ENCODE measurements at places on chromosomes 3 and 15.

- DNase-seq, result no peak
- H3K27ac ChIP-seq, result no peak overlapping the region
- no peaks in the 10 kb centered on the region for H3K27me3 ChIP-seq
- peaks cover 6% of the 10 kb centered on the region for H3K4me1 ChIP-seq
- peaks cover 37% of the 10 kb centered on the region for H3K36me3 ChIP-seq
Measured at GRCh38 chr15:89155656-89156055, 65.7 kb downstream of the RLBP1 start.

- DNase-seq, result no peak
- H3K27ac ChIP-seq, result no peak overlapping the region
- H3K4me3 ChIP-seq, result no peak overlapping the region
Measured at GRCh38 chr15:70569091-70569713, 194.2 kb downstream of the UACA start.

- H3K4me1 ChIP-seq, result no peaks in the 10 kb centered on the region
Measured at GRCh38 chr3:98994128-98994762, 92.8 kb upstream of the DCBLD2 start.

GRCh38 chr3:138477801-138478200, 43.4 kb downstream of the ESYT3 start:
- no peaks in the 10 kb centered on the region for H3K36me3 ChIP-seq
- no peak overlapping the region for H3K27ac ChIP-seq
- H3K4me1 ChIP-seq, result no peaks in the 10 kb centered on the region

DNA sequence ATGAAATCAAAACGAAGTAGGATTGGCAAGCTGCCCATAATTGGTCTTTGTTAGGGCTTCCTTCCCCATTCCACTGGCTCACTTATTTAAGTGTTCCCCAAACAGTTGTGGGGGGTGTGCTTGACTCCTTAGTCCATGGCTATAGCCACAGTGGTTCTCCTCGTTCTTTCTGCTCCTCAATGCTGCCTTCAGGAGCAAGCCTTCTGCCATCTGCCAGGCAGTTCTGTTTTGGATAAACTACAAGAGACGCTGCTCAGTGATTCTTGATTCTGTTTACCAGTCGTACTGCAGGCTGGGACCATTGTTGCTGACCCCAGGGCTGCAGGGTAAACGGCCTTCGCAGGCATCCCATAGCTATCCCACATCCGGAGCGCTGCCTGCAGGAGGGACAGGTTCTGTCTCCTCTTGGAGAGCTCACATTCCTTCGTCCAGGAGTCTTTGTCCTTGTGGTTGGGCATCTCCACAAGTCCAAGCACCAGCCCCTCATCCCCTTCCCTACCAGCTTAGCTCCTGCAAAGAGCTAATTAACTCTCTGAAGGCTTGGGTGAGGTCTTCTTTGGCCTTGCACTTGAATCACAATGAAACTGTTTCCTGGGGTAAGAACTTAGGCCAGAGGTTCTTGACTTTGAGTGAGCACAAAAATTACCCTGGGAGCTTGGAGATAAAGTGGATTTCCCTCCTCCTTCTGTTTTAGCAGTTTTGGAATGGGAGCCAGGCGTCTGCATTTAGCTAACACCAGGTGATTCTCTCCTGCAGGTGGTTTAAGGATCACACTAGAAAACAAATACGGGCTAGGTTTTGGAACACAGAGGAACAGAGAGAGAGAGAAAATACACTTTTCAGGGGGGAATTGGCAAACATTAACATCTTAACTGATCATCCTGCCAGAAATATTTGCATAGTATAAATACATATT, 114.9 kb downstream of the SV2B start:
- no peak overlapping the region for H3K27ac ChIP-seq
- H3K4me1 ChIP-seq, result no peaks in the 10 kb centered on the region
- no peaks in the 10 kb centered on the region for H3K36me3 ChIP-seq
- H3K27me3 ChIP-seq, result peaks cover 45% of the 10 kb centered on the region
- no peak overlapping the region for H3K4me3 ChIP-seq
- DNase-seq, result no peak

DNA sequence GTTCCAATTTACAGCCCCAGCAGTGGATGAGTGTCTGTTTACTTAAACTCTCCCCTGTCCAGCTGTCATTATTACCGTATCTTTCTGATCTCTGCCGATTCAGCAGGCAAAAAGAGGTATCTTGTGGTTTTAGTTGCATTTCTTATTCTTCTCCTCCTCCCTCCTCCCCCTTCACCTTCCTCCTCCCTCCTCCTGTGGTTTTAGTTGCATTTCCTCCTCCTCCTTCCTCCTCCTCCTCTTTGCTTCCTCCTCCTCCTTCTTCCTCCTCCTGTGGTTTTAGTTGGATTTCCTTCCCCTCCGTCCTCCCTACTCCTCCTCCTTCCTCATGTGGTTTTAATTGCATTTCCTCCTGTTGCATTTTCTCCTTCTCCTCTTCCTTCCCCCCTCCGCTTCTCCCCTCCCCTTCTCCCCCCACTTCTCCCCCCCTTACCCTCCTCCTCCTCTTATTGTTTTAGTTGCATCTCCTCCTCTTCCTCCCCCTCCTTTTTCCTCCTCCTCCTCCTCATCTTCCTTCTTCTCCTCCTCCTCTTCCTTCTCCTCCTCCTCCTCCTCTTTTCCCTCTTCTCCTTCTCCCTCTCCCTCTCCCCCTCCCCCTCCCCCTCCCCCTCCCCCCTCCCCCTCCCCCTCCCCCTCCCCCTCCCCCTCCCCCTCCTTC, 25.3 kb upstream of the VPS33B start:
- peaks cover 25% of the 10 kb centered on the region for H3K4me1 ChIP-seq
- H3K36me3 ChIP-seq, result no peaks in the 10 kb centered on the region
- DNase-seq, result no peak

- H3K27ac ChIP-seq, result no peak overlapping the region
- H3K4me1 ChIP-seq, result peaks cover 39% of the 10 kb centered on the region
- H3K27me3 ChIP-seq, result no peaks in the 10 kb centered on the region
- no peak overlapping the region for H3K4me3 ChIP-seq
- H3K36me3 ChIP-seq, result peaks cover 35% of the 10 kb centered on the region
- DNase-seq, result no peak
Measured at GRCh38 chr3:47054412-47054811, 74.9 kb downstream of the NBEAL2 start.

- no peak overlapping the region for H3K27ac ChIP-seq
- H3K4me3 ChIP-seq, result no peak overlapping the region
- no peaks in the 10 kb centered on the region for H3K27me3 ChIP-seq
- no peaks in the 10 kb centered on the region for H3K36me3 ChIP-seq
Measured at GRCh38 chr3:189975391-189975990, 145.2 kb downstream of the P3H2 start.

DNA sequence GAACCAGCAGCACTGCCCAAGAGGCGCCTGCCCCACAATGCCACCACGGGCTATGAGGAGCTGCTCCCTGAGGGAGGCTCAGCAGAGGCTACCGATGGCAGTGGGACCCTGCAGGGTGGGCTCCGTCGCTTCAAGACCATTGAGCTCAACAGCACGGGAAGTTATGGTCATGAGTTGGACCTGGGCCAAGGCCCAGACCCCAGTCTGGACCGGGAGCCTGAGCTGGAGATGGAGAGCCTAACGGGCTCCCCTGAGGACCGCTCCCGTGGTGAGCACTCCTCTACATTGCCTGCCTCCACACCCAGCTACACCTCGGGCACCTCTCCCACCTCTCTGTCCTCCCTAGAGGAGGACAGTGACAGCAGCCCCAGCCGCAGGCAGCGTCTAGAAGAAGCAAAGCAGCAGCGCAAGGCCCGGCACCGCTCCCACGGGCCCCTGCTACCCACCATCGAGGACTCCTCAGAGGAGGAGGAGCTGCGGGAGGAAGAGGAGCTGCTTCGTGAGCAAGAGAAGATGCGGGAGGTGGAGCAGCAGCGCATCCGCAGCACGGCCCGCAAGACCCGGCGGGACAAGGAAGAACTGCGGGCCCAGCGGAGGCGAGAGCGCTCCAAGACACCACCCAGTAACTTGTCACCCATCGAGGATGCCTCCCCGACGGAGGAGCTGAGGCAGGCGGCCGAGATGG, 21.8 kb upstream of the APEH start:
- no peak for DNase-seq
- H3K4me1 ChIP-seq, result peaks cover 4% of the 10 kb centered on the region
- H3K27ac ChIP-seq, result no peak overlapping the region
- no peak overlapping the region for H3K4me3 ChIP-seq
- no peaks in the 10 kb centered on the region for H3K36me3 ChIP-seq

GRCh38 chr3:104909198-104909597, 457.5 kb upstream of the ALCAM start:
- H3K27me3 ChIP-seq, result no peaks in the 10 kb centered on the region
- no peak for DNase-seq
- H3K36me3 ChIP-seq, result no peaks in the 10 kb centered on the region
- no peak overlapping the region for H3K4me3 ChIP-seq
- H3K27ac ChIP-seq, result no peak overlapping the region
- H3K4me1 ChIP-seq, result no peaks in the 10 kb centered on the region

- H3K36me3 ChIP-seq, result no peaks in the 10 kb centered on the region
- no peak overlapping the region for H3K27ac ChIP-seq
- H3K27me3 ChIP-seq, result no peaks in the 10 kb centered on the region
- no peaks in the 10 kb centered on the region for H3K4me1 ChIP-seq
- DNase-seq, result no peak
Measured at GRCh38 chr3:164450276-164450905, 627.9 kb downstream of the SI start.

- no peak for DNase-seq
- no peaks in the 10 kb centered on the region for H3K27me3 ChIP-seq
- H3K36me3 ChIP-seq, result no peaks in the 10 kb centered on the region
Measured at GRCh38 chr15:47983533-47983932, 137.3 kb upstream of the SLC24A5 start.

DNA sequence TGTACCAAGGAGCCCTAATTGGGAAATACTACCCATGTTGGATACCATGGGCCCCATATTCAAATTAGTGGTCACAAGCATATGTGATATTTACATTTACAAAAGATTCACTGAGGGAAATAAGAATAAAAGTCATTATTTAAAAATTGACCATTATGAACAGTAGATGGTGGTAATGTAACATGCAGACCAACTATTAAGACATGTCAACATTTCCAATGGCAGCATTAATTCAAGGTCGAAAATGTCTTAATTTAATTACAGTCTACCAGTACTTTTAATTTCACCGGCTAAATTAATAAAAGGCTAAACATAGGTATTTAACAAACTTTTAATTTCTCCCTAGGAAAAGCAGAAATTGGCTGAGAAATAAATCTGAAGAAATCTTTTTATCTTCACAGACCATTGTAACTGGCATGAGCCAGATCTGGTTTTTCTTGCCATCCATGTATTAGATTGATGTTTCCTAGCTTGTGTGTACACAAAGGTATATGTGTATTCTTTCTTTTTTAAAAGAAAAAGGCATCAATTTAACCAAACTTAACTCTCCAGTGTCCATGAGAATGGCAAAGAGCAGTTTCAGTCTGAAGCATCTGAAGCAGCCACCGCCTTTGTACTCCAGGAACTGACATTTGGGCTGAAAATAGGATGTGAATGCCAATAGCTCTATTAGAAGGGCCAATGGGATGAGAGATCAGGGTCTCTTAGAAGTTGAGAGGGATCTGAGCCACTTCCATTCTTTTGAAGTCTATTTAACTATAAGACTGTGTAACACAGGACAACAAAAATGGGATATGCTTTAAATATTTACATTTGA, 26.6 kb downstream of the NEK11 start:
- no peak for DNase-seq
- H3K4me3 ChIP-seq, result no peak overlapping the region
- H3K4me1 ChIP-seq, result peaks cover 9% of the 10 kb centered on the region

DNA sequence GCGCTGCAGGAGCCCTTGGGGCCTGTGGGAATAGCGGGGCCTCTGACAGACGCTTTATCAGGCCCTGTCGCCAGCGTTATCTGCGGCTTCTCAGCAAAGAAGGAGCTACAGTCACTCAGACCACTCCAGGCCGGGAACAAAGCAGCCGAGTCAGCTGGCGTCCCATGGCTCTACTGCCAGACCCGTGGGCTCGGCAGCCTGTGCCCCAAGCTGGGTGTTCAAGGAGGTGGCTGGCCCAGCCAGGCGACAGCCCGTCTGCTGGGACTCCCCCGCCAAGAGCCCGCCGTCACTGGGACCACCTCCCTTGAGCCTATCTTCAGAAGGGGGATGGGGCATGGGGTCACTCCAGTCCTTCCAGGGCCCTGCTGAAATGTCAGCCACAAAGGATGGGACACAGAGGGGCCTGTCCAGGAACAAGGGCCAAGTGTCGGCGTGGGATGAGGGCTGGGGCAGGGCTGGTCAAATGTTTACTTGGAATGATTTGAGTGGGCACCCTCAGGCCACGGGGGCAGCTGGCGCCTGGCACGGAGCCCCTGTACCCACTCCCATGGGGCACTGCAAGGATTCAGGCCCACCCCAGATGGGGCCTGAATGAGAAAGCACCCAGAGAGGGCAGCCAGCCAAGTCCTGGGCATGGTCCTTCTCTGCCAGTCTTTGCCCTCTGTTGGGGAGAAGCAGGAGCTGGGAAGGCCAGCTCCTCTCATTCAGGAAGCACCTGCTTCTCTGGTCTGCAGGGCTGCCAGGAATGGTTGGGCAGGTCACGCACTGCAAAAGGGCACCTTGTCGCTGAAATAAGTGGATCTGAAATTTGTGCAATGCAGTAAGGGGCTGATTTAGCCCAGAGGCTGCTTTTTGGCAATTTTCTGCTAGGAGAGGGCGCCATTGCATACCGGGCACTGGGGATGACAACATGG, 148.3 kb downstream of the SMAD6 start:
- DNase-seq, result no peak
- H3K27me3 ChIP-seq, result peaks cover 64% of the 10 kb centered on the region
- no peak overlapping the region for H3K4me3 ChIP-seq

- peaks cover 1% of the 10 kb centered on the region for H3K4me1 ChIP-seq
- no peak overlapping the region for H3K27ac ChIP-seq
- no peaks in the 10 kb centered on the region for H3K36me3 ChIP-seq
Measured at GRCh38 chr3:150216041-150216811, 191.9 kb upstream of the TSC22D2 start.

DNA sequence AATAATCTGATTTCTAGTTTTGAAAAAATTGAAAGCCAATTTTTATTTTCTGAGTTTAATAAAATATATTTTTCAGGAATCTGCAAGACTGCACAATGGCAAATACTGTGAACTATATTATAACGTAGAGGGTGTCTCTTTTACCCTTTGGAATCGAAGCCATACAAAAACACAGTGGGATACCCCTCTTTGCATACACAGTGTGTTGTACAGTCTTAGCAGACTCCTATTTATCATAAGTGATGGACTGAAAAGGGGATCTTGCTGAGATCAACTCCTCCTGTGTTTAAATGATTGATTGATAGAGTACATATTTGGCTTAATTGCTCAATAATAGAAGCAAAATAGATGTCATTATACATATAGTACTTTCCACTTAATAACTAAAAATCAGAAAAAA, 981.2 kb downstream of the NSUN3 start:
- H3K27ac ChIP-seq, result no peak overlapping the region
- no peak for DNase-seq
- no peaks in the 10 kb centered on the region for H3K36me3 ChIP-seq
- no peaks in the 10 kb centered on the region for H3K4me1 ChIP-seq
- H3K4me3 ChIP-seq, result no peak overlapping the region
- H3K27me3 ChIP-seq, result no peaks in the 10 kb centered on the region

DNA sequence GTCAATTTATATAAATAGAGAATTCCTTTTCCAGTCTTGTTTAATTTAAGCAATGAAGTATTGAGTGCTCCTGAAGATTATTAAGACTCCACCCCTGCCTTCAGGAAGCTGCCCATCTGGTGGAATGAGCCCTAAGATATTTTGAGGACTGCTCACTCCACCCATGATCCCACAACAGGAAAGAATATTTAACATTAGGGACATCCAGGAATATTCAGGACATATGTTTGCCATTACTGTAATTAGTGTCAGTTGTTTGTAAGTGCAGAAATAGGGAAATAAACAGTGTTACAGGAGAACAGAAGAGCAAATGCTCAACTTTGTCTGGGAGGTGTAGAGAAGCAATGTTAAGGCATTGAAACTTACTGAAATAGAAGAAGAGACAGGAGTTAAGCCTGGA, 375.0 kb downstream of the ROBO2 start:
- H3K27ac ChIP-seq, result no peak overlapping the region
- DNase-seq, result no peak
- no peaks in the 10 kb centered on the region for H3K4me1 ChIP-seq
- H3K36me3 ChIP-seq, result no peaks in the 10 kb centered on the region
- no peaks in the 10 kb centered on the region for H3K27me3 ChIP-seq

All from activated naive CD4-positive, alpha-beta T cell treated with anti-CD3 and anti-CD28 coated beads, Interleukin-2, amount 10 ng/mL, durations not matched to agents 7 days and 5 days (primary cell).